ENCODE measurements at places on chromosomes 3 and 15.

DNA sequence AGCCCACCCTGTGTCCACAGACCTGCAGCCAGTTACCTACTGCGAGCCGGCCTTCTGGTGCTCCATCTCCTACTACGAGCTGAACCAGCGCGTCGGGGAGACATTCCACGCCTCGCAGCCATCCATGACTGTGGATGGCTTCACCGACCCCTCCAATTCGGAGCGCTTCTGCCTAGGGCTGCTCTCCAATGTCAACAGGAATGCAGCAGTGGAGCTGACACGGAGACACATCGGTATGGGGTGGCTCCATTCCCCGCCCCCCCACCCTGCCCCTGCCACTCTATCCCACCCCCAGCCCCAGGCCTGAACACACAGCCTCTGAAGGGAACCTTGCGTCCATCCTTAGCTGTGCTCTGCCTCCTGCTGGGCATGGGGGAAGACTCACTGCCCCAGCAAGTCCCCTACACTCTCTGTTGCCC is 73.2 kb downstream of the AAGAB start:
- no peak for DNase-seq

- DNase-seq, result no peak
Observed at GRCh38 chr15:43799209-43799944, 643 bp downstream of the SERINC4 start.

DNA sequence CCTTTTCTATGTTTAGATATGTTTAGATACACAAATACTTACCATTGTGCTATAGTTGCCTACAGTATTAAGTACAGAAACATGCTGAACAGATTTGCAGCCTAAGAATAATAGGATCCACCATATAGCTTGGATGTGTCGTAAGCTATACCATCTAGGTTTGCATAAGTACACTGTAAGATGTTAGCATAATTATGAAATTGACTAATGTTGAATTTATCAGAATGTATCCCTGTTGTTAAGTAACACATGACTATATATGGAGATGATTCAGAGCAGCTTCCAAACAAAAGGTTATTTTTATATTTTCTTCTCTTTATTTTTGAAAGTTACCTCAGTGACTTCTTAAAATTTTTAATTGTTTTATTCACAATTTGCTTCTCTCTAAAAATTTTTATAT is 2.4 kb downstream of the SLC28A2 start:
- no peak for DNase-seq

- no peak for DNase-seq
Observed at GRCh38 chr3:177190756-177191681, 6.3 kb downstream of the TBL1XR1 start.

GRCh38 chr3:76310667-76311066 is 525.3 kb upstream of the ZNF717 start:
- no peak for DNase-seq

GRCh38 chr15:58344213-58345070 is 87.3 kb upstream of the LIPC start:
- DNase-seq, result no peak
